Renal cortex interstitium (tissue), 15 donors: ENCODE measurements at places on chromosomes 11 and 22.

DNA sequence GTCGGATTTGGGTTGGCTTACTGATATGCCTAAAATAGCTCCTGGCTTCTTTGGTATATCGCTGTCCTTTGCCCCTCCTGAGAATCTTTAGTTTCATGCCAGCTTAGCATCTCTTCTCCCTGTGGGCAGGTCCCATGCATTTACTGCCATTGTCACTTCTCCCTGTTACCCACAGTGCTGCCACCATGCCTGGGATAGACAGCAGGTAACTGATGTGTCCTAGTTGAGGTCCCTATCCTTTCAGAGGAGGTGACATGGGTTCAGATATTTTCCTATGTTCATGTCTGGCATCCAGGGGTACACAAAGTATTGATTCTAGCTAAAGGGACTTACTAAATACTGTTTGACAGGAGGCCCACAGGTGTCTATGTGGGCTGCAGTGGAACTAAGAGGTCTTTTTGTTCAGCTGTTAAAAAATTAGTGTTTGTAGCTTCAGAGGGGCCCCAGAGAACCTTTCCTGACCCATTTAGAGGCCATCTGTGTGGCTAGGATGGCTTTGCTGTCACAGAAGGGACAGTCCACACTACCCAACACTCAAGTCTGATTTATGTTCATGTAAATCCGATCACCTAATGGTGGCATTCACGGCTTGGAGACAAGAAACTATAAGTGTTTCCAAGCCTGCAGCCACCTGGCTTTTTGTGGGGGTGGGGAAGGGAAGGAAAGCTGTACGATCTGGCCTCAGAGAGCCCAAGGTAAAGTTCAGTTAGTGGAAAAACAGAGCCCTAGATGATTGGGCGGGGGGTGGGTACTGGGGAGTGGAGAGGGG is 8.5 kb downstream of the TIMP3 start:
- no peak for DNase-seq

DNA sequence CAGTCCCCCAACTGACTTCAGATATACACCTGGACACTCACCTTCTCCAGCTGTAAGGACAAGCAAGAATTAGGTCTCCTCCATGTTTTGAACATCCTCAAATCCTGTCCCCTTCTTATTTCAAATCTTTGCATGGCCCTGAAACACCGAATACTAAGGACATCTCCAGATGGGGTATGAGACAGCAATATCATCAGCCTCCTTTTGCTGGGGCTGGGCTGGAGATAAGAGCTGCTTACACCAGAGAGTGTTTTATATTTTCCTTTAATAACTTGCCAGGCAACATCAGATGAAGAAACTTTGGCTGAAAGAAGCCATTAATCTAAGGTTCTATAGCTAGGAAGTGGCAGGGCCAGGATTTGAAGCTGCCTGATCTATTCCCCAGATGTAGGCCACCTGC is 21.6 kb downstream of the TUG1 start:
- no peak for DNase-seq

- DNase-seq, result no peak
Observed at GRCh38 chr11:26958005-26958701, 35.8 kb upstream of the FIBIN start.

GRCh38 chr11:36253238-36253637 is 36.0 kb downstream of the COMMD9 start:
- DNase-seq, result no peak

GRCh38 chr11:59216641-59217564 is 4.2 kb upstream of the MPEG1 start:
- peak; percentile 26 for DNase-seq

GRCh38 chr22:49365910-49366309 is 461.8 kb downstream of the BRD1 start:
- DNase-seq, result no peak

DNA sequence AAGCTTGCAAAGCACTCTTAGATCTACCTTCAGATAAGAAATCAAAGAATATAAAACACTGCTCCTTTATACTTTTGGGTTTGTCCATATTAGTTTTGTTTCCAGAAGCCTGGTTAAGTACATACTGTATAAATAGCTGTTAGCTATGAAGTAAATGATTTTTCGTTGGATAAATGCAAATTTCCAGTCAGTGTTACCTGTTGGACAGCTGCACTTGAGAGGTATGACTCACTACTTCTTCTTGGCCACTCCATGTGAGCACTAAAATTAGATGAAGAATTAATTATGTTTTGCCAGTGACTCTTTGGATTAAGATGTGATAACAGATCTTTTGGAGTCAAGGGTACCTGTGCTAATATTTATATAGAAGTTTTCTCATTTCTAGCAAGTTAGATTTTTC is 9.5 kb upstream of the TSG101 start:
- no peak for DNase-seq

DNA sequence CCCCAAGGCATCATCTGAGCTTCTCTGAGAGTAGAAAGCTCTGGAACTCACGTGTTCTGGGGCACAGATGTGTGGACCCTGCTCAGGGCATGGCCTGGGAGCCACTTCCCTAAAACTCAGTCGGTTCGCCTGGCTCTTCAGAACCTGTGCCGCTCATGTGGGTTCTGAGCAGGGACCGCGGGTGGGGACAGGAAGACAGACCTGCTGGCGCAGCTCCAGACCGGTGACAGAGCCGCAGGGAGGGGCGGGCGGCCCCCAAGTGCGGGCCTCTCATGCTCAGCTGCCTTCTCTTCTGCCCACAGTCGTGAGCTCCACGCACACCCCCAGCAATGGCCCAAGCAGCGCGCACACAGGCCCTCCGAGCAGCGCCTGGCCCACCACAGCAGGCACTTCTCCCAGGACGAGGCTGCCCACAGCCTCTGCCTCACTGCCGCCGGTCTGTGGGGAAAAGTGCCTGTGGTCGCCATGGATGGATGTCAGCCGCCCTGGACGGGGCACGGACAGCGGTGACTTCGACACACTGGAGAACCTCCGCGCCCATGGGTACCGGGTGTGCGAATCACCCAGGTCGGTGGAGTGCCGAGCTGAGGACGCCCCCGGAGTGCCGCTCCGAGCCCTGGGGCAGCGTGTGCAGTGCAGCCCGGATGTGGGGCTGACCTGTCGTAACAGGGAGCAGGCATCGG is 24.2 kb downstream of the MUC5AC start:
- no peak for DNase-seq

GRCh38 chr11:44474702-44475101 is 90.8 kb upstream of the CD82 start:
- DNase-seq, result no peak

- no peak for DNase-seq
Observed at GRCh38 chr11:77191429-77191822, 63.4 kb downstream of the MYO7A start.

DNA sequence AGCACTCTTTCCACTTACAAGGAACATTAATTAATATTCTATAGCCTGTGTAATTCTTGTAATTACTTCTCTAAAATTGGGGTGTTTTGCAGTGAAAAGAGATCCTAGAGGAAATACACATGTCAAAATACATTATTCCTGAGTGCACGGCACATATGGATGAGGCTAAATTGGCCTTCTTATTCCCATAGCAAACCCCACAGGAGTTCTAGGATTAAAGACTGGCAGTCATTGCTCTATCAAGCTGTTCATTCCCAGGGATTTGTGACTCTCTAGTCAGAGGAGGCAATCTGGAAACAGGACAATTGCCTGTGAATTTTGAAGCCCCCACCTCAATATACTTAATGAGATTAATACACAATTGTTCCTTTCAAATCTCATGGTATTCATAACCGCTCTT is 145.9 kb upstream of the OPCML start:
- no peak for DNase-seq

GRCh38 chr22:36395915-36396314 is 8.1 kb upstream of the MYH9 start:
- no peak for DNase-seq

DNA sequence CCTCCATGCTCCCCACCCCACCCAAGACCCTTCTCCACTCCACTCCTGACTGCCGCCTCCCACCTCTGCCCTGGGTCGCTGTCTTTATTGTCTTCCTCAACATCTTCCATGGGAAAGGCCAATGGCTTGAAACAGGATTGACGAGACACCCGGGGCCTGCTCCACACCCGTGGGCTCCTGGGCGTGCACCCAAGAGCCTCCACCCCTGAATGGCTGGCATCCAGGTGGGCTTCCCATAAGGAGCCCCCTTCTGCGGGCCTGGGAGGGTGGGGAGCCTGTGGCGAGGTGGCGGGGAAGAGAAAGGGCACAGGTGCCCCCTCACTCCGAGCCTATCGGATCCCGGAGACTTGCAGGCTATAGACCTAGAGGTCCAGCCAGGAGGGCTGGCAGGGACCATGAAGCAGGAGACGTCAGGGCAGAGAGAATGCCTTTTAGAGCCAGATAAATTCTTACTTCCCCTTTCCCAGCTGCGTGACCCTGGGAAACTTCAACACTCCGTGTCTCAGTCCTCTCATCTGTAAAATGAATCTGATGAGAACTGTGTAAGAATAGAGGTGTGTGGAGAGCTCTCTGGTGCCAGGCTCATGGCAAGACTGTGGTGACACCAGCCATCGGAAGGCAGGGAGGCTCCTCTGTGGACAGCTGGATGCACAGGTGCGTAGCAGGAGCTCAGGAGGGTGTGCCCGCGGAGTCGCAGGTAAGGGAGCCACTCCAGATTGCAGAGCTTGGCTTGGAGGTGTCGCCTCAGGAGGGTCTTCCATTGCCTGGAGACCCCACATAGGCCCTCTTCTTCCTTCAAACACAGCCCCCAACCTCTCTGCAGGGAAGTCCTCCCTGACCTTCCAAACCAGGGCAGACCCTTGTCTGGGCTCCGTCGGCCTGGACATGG is 53.9 kb downstream of the SMIM38 start:
- DNase-seq, result no peak

DNA sequence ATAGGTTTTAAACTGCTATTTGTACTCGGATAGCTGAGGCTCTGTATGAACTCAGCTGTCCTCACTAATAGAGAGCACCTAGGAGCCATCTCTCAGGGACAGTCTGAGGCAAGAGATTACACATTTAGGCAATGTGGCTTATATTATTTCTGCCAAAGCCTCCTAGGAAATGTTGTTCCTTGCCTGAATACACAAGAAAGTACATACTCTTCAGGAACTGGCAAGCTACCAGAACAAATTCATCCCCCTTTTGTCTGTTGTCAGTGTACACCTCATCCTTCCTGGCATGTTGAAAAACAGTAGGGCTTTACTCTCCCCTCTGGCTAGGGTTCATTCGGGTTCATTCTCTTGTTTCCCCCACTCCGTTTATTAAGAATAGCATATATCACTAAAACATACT is 615.9 kb upstream of the FAT3 start:
- no peak for DNase-seq

DNA sequence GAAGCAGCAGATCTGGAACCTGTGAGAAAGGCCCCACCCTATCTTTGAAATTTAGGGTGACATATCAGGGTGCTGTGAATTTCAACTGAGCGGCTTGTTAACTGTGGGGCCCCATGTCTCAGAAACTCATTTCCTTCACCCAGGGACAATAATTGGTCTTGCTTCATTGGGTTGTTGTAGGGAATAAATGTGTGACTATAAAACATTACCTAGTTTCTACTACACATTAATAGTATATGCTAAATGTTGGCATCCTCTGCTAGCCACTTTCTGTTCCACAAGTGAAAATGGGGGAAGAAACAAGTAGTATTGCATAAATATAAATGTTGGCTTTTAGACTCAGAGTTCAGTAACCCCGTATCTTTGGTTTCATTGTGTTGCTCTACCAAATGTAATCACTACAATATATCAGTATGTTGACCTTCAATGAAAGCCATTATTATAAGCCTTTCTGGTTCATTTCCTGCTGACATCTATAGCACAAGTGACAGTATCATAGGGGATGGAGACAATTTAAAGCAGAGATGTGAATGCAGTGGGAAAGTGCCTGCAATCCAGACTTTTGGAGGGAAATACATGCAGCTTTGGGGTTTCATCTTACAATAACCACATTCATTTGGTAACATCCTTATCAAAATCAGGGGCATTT is 905.5 kb upstream of the RAG2 start:
- DNase-seq, result no peak

GRCh38 chr22:20582520-20583361 is 75.3 kb downstream of the MED15 start:
- DNase-seq, result no peak

GRCh38 chr22:31972180-31972579 is 27.8 kb downstream of the YWHAH start:
- no peak for DNase-seq

GRCh38 chr11:60761436-60762190 is 4.9 kb downstream of the MS4A15 start:
- DNase-seq, result no peak

DNA sequence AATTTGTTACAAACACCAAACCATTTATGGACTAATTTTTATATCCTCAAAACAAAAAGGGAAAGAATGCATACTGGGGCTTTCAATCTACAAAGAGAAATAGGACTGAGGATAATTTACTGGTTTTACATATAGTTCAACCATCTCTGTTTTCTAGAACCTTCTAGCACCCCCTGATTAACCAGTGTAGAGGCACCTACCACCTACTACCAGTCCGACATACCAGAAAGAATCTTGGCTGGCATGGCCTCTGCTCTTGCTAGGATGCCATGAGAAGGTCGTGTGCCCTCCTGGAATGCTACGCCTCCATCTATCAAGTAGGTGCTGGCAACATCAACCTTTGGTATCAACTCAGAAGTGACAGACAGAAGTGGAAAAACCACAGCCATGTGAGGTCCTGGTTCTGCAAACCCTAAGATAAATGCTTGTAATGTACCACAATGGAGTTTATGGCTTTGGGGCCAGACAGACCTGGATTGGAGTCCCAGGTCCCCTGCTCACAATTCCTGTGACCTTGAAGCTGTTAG is 28.2 kb downstream of the MYH9 start:
- DNase-seq, result no peak
